Activated CD4-positive, alpha-beta T cell treated with anti-CD3 and anti-CD28 coated beads, Interleukin-2, amount 10 ng/mL, durations not matched to agents 7 days and 5 days (primary cell): ENCODE measurements at places on chromosomes 1 and 21.

DNA sequence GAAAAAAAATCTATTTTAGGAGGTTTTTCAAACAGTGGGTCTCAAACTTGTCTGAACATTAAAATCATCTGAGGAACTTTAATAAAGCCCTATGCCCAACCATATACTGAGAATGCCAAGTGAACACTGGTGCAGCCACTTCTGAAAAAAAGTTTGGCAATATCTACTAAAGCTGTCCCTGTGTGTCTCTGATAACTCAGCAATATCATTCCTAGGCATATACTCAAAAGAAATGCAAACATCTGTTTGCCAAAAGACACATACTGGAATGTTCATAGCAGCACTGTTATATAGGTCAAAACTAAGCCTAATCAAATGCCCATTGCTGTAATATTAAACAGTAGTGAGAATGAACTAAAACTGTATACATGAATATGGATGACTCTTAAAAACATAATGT is 74.2 kb upstream of the RGS4 start:
- DNase-seq, result no peak

- no peak for DNase-seq
Measured at GRCh38 chr1:176119549-176119948, 87.5 kb downstream of the COP1 start.

DNA sequence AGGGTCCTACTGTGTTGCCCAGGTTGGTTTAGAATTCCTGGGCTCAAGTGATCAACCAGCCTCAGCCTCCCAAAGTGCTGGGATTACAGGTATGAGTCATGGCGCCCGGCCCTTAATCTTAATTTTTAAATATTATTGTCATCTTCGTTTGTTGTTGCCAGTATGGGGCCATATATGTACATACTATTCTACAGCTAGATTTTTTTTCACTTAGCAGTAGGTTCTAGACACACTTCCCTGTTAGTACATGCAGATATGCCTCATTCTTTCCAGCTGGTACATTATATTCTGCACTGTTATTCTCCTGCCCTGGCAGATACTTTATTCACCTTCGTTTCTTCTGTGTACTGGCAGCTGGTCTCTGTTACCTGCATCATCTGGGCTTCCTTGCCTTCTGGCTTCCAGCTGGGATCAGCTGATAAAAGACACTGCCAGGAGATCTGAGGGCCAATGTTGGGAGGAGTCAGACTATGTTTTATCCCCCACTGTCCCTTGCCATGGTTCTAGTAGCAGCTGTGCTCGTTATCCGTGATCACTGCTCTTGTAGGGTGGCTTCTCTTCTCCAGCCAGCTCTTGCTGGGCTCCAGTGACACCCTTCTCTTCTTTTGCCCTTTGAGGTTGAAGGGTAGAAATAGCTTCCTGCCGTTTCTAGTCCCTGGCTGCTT is 24.7 kb downstream of the ST3GAL3 start:
- DNase-seq, result no peak

DNA sequence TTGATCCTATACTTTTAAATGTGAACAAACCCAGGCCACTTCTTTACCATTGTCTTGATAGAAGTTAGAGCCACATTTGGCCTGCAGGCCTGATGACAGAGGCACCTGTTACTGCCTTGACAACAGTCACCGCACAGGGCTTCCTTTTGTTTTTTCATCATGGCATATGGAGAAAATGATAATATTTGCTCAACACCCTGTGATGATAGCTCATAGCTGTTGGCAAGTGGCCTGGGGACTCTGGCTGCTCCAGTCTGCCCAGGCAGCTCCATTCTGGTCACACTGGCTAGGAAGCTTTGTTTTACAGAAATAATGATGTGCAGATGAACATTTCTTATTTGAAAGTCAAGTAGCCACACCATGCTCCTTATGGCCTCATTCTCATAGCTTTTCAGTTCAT is 89.6 kb upstream of the GPR88 start:
- no peak for DNase-seq

GRCh38 chr21:36208326-36209013 is 51.8 kb downstream of the DOP1B start:
- DNase-seq, result no peak

DNA sequence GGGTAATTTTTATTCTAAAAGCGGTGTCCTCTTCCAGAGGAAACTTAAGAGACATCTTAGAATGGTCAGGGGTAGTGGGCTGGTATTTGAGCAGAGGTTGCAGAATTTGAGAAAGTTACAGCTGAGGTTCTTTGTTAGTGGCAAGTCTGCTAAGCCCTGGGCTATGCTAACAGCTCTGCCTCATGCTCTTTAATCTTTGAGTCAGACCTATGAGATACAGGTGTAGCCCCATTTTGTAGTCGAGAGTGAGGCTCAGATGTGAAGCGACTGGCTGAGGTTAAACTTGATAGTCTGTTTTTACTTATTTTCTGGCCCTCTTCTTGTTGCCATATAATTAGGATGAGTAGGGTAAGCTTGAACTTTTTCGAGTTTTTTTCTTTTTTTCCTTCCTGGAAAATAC is 4.7 kb downstream of the HMGN2 start:
- DNase-seq, result no peak

GRCh38 chr1:153677718-153678518 is 570 bp upstream of the NPR1 start:
- DNase-seq, result peak; percentile 53

GRCh38 chr1:209648346-209648745 is 3.9 kb downstream of the LAMB3 start:
- no peak for DNase-seq

DNA sequence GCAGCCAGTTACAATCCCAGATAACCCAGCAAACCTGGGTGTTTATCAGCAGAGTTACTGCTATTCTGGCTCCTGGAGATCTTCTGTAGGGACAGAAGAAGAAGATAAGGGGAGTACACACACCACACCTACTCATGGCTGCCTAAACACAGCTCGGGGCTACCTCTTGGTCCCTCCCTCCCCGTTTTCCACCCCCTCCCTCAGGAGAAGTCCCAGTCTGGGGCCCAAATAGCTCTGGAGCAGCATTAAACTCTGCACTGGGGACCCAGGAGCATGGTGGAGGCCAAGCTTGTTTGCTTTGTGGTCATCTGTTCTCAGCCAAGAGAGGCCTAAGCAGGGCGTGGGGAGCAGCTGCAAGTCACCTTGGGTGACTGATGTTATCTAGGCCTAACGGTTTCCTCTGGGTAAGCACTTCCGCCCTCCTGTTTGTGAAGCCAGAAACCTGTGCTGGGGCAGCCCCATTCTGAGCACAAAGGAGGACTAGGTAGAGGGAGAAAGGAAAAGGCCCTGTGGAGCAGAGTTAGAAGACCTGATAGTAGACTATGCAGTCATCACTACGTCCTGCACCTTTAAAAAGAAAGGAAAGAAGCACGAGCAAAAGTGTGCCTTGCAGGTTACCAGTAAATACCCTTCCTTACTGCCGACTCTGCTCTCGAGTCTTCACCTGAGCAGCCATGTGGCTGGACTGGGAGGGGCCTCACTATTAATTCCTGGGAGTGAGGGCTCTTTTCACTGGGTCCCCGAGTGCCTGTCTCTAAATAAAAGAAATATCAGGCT is 2.0 kb upstream of the RCSD1 start:
- peak; percentile 88 for DNase-seq

DNA sequence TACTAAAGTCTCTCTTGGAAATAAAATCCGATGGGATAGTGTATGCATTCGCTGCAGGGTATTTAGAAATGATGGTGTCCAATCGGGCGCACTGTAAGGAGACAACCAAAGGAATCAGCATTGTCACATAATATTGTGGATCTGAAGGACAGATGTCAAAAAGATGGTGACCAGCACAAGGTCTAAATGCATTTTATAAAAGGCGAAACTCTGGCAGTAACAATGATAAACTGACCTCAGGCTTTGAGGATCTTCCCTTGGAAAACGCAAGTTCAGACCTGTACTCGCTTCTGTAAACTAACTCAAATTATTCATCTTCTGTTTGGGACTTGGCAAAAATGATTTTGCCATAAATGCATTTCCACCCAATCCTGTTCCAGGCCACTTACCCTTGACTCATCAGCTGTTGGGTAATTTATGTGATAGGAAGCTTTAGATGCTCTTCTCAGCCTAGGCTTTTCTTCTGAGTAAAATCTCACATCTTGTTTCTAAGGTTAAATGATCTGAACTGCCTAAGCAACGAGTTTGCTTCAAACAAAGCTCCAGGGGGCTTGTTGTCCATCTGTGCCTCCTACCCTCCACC is 33.8 kb downstream of the STPG1 start:
- DNase-seq, result no peak

DNA sequence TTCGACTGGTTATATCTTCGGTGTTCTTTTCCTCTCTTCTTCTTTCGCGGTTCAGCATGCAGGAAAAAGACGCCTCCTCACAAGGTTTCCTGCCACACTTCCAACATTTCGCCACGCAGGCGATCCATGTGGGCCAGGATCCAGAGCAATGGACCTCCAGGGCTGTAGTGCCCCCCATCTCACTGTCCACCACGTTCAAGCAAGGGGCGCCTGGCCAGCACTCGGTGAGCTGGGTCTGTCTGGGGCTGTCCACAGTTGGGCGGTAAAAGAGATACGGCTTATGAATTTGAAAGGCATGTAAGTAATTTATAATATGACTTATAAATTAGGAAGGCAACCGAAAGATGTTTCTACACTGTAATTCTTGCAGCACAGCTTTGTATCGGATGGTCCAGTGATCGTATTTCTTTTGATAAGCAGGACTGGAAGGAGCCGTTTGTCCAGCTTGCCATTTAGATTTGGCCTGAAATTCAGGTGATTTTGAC is 334 bp downstream of the CTH start:
- no peak for DNase-seq

DNA sequence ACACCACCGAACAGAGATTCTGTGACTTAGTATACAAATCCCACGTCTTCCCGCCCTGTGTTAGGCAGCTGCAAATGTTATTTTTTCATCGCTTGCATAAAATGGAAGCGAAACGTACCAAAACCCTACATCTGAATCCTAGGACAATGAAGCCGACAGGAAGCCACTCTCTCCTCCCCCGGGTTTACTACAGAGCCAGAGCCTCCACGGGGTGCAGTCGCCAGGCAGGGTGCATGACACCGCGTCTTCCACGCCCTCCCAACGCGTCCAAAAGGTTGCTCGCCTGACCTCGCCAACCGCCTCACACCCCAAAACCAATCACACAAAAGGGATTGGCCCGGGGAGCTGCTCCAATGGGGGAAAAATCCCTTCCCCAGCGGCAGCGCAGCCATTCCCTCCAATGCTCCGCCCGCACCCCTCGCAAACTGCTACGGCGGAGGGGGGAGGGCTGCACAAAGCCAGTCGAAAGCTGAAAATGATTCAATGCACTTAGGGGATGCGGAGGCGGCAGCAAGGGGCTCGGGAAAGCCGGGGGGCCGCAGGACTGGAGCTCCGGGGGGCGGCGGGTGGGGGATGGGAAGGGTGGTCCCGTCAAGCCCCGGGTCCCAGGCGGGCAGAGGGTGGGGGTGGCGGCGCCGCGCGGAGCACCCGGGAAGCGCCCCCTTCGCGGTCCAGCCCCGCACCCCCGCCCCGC is 701 bp downstream of the CEP170 start:
- peak; percentile 73 for DNase-seq

GRCh38 chr21:31399591-31399990 is 55.5 kb upstream of the TIAM1 start:
- DNase-seq, result no peak

DNA sequence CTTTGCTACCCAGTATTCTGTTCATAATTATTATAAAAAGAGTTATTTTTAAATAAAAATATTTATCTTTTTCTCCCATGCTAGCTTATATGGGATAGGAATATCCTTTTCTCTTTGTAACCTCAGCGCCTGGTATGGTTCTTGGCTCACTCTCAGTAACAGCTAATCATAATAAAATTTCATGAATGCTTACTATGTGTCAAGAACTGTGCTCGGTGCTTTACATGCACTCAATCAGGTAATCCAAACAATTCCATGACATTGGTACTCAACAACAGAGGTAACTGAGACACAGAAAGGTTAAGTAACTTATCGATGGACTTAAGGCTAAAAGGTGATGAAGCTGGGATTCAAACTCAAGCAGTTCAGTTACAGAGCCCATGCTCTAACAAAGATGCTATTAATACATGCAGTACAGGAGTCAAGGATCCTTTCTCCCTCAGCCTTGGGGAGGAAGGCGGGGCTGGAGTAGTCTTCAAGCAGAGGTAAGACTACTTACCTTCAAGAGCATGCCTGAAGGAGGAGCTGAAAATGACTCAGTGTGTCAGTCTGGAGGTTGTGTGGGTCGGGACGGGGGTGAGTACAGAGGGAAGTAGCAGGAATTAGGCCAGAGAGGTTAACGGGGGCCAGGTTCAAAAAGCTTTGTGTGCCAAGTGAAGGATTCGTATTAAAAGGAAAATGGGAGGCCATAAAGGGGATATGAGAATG is 73.4 kb downstream of the PLPPR5 start:
- DNase-seq, result no peak

DNA sequence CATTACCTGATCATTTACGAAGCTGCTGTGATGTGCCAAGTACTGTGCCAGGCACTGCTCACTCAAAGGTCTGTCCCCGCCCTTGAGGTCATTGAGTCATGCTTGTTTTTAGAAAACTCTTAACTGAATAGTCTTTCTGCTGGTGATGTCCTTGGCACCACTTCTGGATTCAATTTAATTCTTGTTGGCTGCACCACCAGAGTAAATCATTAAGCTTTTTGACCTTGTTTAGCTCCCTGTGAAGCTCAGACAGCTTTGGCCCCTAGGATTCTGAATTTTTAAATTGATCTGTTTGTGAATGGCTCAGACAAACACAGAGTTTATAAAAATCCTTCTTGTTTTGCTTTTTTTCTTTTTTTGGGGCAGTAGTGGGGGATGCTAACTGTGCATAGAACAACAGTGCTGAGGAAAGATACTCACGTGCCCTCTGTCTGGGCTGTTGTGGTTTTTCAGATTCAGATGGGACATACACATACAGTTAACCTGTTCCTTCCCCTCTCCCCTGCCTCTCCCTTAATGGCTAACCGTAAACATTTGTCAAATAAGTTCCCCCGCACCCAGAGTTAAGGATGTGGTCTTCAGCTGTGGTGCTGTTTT is 67.6 kb downstream of the MTR start:
- DNase-seq, result no peak

- no peak for DNase-seq
Measured at GRCh38 chr1:157042846-157043245, 2.7 kb downstream of the ARHGEF11 start.

DNA sequence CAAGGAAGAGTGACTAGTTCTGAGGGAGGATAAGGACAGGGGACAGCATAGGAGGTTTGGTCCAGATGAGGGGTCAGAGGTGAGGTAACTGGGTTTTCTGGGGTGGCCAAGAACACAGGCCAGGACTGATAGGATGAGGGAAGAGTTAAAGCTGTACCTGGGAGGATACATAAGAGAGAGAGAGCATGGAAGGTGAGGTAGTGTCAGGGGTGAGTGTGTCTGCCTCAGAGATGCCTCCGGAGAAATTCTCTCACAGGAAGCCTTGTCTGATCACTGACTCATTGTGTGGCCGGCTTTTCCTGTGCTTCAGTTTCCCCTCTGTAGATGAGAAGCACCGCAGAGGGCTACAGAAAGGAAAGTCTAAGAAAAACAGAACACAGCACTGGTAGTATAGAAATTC is 40.2 kb downstream of the FASLG start:
- peak; percentile 83 for DNase-seq
